Glomerular endothelial cell (primary cell): ENCODE measurements at places on chromosomes 7 and 10. TPM values are rescaled to one million over a fixed set of nuclear protein-coding genes. Genes with fewer than 3 reads are reported as not detected.

Gene NPY
- not detected in 2 replicates for total RNA-seq

Gene INSIG1
- 103 and 107 TPM in 2 replicates for total RNA-seq

Gene ABCC2
- total RNA-seq: 0.10 and 0.70 TPM in 2 replicates

Gene MYL10
- not detected in 2 replicates for total RNA-seq

Gene PRPF18
- 16.8 and 18.4 TPM in 2 replicates for total RNA-seq
